ENCODE measurements at places on chromosomes 4 and X.

DNA sequence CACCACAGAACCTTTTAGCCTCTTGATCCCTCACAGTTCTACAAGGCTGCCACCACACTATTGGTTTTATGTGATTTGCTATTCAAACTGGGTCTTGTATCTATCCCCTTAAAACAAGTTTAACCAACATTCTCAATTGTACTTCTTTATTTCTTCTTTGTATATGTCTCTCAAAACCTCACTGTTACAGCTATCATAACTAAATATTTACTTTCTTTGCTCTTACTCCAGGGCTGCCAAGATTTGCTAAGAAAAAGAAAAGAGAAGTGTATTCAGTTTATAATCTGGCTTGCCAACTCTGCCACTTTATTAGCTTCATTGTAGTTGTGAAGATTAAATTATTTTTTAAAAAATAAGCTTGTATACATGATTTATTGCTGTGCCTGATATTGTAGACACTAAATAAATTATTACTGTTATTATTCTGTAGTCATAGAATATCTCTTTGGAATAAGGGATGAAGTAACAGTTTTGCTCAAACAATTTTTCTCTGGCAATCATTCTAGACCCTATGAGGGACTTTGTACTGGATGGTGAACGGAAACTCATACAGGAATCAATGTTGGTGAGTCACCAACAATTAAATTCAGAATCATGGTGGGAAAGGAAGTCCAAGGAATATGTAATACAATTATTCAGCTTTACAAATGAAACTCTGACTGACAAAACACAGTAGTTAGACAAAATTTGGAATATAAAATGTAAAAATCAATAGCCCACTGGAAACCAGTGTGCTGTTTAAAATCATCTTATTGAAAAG lies 127.1 kb upstream of the DCAF8L1 start:
- DNase-seq: no peak

GRCh38 chrX:72243472-72243871 lies 4.6 kb upstream of the ERCC6L start:
- DNase-seq: peak; percentile 33

GRCh38 chr4:6492027-6492590 lies 19.7 kb upstream of the PPP2R2C start:
- DNase-seq: no peak

DNA sequence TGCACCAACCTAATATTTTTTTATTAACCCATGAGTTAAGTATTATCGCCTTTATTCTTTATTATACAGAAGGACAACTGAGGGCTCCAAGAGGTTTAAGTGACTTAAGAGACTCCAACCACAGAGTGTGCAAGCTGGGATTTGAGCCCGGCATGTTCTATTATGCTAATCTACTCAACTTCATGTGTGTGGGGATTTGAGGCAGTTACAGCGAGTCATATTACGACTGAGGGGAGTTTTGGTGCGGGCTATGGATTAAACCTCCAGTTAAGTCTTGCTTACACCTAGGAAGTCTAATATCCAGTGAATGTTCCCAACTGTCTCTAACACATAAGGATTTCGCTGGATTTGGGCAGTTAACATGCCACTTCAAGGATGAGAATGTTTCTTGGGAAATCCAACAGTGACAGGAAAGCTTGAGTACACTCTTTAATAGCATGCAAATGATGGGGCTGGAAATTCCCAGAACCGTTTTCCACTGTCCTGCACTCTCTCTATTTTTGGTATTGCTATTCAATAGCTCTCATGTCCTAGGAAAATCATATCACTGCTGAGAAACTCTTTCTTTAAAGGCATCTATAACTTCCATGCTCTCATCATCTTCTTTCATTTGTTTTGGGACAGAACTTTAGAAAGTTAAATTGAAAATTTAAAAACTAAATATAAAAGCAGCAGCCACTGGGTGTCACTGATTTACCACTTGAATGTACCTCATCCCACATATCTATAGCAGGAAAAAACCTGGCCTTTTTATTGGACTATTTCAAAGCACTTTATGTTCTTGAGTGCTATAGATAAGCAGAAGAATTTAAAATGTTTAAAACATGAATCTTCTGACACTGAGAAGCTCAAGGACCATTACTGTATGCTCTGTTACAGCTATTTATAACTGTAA lies 165.1 kb upstream of the TTC29 start:
- no peak for DNase-seq

DNA sequence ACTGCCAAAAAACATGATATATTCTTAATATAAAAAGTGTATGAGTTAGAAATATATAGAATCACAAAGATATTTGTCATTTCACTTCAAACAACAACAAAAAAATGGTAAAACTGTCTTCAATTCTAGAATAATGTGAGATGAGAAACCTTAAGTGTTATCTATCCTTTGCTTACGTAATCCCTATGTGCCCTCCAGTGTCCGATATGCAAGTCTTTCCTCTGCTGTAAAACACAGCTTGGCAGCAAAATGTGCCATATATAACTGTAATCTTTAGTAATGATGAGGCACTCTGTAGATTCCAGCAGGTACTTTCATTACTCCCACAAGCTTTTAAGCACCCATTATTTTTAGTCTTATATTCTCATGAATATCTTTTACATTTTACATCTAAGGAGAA lies 555.1 kb upstream of the FRG1 start:
- DNase-seq: no peak

- DNase-seq: peak; percentile 50
Measured at GRCh38 chr4:151356510-151356909, 31.1 kb upstream of the SH3D19 start.

- no peak for DNase-seq
Measured at GRCh38 chrX:114028907-114029662, 554.8 kb upstream of the HTR2C start.

- DNase-seq: no peak
Measured at GRCh38 chr4:36133086-36133485, 111.2 kb downstream of the ARAP2 start.

- DNase-seq: peak; percentile 20
Measured at GRCh38 chr4:119284876-119285780, 36.8 kb downstream of the FABP2 start.

DNA sequence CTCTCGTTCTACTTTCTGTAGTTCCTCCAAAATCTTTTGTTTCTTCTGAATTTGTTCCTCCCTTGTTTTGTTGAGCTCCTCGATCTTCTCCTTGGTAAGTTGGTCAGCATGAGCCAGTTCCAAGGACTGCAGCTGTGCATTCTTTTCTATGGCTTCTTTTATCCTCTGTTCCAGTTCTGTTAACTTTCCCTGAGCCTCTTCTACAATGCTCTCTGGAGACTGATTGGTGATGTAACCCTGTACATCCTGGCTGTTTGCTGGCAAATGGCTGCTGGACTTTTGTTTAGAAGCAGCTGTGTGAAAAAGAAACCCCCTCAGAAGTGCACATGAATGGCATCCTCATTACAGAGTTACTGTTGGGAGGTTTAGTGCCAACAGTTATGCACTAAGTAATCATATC lies 70.5 kb upstream of the COX18 start:
- DNase-seq: no peak

DNA sequence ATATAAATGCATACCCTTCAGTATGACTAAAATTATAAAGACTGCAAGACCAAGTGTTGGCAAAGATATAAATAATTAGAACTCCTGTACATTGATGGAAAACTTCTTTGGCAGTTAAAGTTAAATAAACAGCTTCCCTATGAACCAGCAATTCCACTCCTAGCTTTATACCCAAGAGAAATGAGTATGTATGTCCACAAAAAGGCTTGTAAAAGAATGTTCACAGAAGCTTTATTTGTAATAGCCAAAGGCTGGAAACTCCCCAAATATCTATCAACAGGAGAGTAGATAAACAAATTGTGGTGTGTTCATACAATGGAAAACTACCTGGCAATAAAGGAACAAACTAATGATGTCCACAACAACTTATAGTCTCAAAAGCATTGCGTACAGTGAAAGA lies 184.8 kb downstream of the AMELX start:
- DNase-seq: no peak

GRCh38 chr4:38949411-38950051 lies 81.9 kb downstream of the FAM114A1 start:
- peak; percentile 40 for DNase-seq

DNA sequence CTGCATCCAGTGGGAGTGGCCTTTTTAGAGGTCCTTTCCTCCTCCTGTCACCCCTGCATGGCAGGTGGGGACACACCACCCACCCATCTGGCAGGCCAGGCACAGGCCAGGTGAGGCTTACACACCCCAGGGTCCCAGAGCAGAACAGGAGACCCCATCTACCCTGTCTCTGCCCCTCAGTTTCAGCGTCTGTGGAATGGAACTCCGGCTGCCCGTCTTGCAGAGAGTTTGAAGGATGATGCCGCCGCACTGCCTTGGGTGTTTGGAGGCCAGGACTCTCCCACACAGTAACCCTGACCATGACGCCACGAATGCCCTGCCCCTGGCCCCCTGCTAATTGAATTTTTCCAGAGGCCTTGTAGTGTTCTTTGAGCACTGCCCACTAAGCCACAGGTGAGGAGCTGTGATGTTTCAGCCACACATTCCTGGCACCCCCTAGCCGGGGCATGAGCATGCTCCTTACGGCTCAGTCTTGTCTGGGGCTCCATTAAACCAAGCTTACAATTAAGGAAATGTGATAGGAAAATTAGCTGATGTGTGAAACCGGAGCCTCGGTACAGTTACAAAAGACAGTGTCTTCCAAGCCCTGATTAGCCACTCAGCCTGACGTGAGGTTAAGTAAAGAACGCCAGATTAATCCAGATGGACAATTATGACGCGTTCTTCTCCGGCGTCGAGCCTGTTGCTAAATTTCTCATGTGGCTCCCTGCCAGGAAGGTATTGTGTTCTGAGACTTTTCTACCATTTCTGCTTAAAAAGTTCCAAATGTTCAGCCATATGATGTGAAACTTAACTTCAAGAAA lies 39.3 kb downstream of the HMX1 start:
- no peak for DNase-seq

All from EL (cell line).